A549 treated with ZK216348 at 1 μM for 4 hours (cell line): ENCODE measurements at places on chromosomes 6 and 20. TPM values are rescaled to one million over a fixed set of nuclear protein-coding genes. Genes with fewer than 3 reads are reported as not detected.

Gene KIF13A
- total RNA-seq, result 18.9 to 22.6 TPM (median 21.8 TPM) in 5 replicates

Gene UBE3D
- 3.2 to 4.5 TPM (median 3.6 TPM) in 5 replicates for total RNA-seq

Gene RSPO3
- 74.6 to 135 TPM (median 86.5 TPM) in 5 replicates for total RNA-seq

Gene EDN1
- 36.8 to 57.2 TPM (median 41.6 TPM) in 5 replicates for total RNA-seq

Gene RFX6
- not detected in 5 replicates for total RNA-seq

Gene HACE1
- 2.0 to 3.2 TPM (median 2.9 TPM) in 5 replicates for total RNA-seq

Gene GCLC
- 94.9 to 158 TPM (median 115 TPM) in 5 replicates for total RNA-seq

Gene DNAAF9
- 4.6 to 7.4 TPM (median 5.5 TPM) in 5 replicates for total RNA-seq

Gene RAET1E
- total RNA-seq, result 2.1 to 4.1 TPM (median 2.7 TPM) in 5 replicates
